ENCODE measurements at places on chromosomes 12 and 14.

GRCh38 chr14:78592616-78593219 lies 422.5 kb downstream of the NRXN3 start:
- DNase-seq: no peak

GRCh38 chr14:96224480-96225096 lies 19.9 kb downstream of the BDKRB2 start:
- DNase-seq: no peak

DNA sequence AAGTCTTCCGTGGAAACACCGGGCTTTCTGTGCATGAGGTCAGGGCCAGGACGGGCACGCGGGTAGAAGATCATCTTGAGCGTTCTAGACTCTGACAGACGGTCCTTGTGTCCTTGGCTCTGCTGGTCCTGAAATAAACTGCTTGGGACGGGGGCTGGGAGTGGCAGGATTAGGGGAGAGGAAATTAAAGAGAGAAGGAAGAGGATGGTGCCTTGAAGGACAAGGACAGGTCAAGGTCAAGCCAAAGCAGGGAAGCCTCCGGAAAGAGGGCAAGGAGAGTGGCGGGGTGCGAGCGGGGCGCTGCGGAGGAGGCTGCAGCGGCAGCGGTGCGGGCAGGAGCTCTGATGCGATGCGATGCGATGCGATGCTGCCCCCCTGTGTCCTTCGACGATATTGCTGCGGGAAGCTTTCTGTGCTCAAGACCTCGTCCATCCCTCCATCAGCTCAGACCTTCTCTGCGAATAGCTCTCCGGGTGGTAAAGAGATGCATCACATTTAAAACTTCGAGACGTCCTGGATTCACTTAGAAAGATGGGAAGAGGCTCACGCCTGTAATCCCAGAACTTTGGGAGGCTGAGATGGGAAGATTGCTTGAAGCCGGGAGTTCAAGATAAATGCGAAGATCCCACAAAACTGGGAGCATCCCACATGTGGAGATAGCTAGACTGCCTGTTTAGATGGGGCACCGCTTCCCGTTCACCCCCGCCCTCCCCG lies 110.1 kb upstream of the TMEM132D start:
- DNase-seq: peak; percentile 56

DNA sequence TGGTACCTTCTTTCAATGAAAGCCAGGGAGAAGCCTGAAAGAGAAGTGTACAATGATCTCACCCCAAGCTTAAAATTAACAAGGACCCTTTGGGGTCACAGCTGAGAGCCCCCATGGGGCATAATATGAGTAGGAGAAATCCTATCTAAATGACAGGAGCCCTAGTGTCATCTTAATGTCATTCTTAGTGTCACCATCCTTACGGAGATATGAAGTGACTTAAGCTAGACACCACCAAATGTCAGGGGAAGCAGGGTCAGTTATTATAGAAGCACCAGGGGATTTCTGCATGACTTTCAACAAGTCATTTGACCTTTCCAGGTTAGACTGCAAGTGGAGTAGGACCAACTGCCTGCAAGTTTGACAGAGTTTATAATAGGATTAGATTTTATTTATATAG lies 28.9 kb upstream of the STON2 start:
- no peak for DNase-seq

DNA sequence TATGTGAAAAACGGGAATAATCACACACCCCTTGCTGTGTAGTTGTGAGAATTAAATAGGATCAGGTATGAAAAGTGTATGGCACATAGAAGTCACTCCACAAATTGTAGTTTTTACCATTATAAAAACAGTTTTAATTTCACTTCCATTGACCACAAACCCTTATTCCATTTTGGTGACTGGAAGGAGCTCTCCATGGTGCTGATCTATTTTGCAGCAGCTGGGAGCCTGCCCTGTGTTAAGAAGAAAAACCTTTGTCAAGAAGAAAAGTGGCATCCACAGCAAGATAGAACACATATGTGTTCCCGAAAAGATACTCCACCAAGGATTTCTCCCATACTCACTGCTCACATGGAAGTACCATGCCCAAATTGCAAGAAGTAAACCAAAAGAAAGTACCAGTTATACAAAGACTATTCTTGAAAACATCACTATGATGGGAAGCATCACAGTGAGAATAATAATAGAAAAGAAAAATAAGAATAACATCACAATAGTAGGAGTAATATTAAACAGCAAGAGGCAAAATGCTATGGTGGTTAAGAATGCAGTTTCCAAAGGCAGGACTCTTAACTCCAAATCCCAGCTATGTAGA lies 58.7 kb downstream of the TUNAR start:
- DNase-seq: no peak

DNA sequence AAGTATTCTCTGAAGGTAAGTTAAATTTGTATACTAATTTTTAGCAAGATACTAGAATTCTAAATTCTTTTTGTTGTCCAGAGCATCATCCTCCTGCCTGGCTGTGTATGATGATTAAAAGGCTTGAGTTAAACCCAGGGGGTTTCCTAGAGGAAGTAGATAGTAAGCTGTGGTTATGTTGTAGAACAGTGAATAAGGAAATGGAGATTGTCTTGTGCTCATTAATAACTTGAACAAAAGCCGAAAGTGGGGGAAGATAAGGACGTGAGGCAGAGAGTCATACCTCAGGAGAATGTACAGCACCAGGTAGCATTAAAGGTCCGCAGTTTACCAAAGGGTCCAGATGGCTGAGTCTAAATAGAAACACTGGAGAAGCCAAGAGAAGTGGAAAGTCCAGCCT lies 42.0 kb downstream of the CKB start:
- DNase-seq: no peak

DNA sequence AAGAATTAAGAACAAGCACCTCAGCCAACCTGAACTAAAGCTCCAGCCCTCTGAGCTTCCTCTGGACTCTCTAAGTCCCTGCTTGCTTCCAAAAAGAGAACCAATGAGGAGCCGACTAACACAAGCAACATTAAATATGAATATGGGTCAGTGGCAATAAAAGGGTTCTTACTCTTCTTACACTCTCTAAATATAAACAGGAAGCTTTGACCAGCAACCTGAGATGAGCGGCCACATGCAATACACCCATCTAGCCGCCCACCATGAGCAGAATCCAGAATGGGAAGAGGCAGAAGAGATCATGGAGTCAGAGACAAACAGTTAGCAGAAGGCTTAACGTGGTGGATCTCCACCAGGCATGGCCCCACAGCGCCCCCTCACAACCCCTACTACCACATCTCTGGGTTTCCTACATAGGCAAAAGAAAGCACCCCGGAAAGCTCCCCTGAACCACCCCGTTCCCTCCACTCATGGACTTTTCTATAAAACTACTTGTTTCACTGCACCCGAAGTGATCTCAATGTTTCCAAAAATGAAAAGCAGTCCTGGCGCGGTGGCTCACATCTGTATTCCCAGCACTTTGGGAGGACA lies 59.4 kb downstream of the TTC7B start:
- no peak for DNase-seq

DNA sequence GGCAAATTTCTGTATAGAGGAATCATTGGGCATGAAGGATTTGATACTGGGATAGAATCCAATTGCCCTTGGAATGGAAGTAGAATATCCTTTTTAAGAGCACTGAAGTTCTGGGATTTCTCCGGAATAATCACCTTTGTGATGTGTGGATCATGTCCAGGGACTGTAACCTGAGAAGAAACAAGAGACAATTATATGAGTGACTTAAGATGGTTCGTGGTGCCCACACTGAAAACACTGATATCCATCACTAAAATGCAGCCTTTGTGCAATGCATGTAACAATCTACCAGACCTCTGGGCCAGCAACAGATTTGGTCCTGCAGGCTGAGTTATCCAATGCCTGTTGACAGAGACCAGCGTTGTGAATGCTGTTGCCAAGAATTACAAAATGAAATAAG lies 48.5 kb downstream of the MDM2 start:
- DNase-seq: no peak

Data from anterior cingulate cortex (tissue), 58 donors.